Inflammatory macrophage treated with lipopolysaccharide for 1 hour (primary cell): ENCODE measurements at places on chromosomes 4 and X.

DNA sequence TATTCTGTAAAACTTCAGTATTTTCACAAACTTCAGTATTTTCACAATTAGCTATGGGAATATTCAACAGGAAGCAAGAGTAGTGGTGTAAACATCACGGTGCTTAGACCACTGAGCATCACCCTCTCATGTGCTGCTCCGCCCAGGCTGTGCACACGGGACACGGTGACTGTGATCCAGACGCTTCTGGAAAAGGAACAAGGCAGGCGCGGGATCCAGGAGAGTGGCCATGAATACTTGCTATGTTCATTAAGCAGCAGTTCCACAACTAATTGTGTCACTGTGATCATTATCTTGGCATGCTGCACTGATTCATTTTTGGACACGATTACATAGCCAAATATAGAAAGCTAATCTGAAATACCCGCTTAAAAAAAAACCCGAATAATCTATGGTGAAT, 19.6 kb upstream of the FAT1 start:
- DNase-seq: no peak

- peak; percentile 6 for DNase-seq
These were observed 80.8 kb downstream of the NPFFR2 start for GRCh38 chr4:72112514-72113156.

GRCh38 chr4:1902243-1902642, 31.1 kb downstream of the NSD2 start:
- no peak for DNase-seq

GRCh38 chr4:7753271-7753670, 186.4 kb downstream of the AFAP1 start:
- no peak for DNase-seq

DNA sequence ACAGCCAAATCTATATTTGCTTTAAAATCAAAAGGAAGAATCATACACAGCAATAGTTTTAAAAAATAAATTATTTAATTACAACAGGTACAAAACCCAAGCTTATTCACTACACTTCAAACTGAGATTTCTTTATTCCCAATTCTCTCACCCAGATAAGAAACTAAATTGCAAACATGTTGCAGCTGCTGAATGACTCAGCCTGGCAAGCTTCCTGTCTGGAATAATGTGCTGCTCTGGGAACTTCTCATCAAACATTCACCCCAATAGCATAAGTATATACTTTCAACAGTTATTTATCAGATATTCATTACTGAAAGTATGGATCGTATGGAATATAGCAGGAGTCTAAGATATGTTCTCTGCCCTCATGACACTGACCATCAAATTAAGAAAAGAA, 43.0 kb upstream of the GABRA2 start:
- DNase-seq: no peak

GRCh38 chr4:48752246-48752645, 27.8 kb downstream of the FRYL start:
- DNase-seq: no peak

DNA sequence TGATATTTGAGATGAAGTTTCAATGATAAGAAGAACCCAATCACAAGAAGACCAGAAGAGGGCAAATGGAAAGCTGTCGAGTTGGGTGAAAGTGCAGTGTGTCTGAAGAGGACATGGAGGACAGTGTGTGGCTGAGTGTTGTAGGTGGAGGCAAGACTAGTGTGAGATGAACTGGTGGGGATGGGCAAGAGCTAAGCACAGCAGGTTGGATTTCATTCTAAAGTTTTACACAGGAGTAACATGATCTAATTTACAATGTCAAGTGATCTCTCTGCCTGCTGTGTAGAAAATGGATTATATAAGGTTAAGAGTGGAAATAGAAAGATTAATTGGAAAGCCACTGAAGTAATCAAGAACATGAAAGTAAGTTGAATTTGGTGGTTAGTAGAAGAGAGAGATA, 208.6 kb upstream of the ETNPPL start:
- DNase-seq: no peak
